ENCODE measurements at places on chromosomes 2 and 18.

- DNase-seq, result no peak
Measured at GRCh38 chr2:219727771-219728429, 100.5 kb downstream of the SLC4A3 start.

GRCh38 chr2:58680755-58681310, 439.7 kb upstream of the FANCL start:
- peak; percentile 11 for DNase-seq

DNA sequence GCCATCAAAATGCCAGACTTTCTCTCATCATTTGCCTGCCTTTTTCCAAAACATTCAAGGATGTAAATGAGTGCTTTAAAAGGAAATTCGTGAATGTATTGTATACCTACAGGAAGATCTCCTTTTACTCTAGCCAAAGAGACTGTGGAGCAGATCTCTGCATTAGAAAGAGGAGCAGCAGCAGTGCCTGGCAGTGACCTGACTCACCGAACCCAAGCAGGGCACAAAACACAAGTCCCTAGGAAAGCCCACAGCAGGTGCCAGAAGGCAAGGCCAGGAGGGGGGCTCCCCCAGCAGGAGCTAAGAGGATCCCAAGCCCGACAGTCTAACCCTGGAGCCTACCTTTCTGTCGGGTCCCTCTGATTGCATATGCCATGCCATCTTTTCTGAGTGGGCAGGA, 47.9 kb downstream of the L3MBTL4 start:
- no peak for DNase-seq

- DNase-seq, result no peak
Measured at GRCh38 chr2:43054367-43054766, 172.0 kb downstream of the ZFP36L2 start.

- DNase-seq, result no peak
Measured at GRCh38 chr2:107412981-107413380, 413.7 kb upstream of the RGPD4 start.

GRCh38 chr2:24490181-24490689, 819 bp upstream of the NCOA1 start:
- DNase-seq, result peak; percentile 10

- no peak for DNase-seq
Measured at GRCh38 chr2:223863491-223863890, 26.1 kb upstream of the AP1S3 start.

DNA sequence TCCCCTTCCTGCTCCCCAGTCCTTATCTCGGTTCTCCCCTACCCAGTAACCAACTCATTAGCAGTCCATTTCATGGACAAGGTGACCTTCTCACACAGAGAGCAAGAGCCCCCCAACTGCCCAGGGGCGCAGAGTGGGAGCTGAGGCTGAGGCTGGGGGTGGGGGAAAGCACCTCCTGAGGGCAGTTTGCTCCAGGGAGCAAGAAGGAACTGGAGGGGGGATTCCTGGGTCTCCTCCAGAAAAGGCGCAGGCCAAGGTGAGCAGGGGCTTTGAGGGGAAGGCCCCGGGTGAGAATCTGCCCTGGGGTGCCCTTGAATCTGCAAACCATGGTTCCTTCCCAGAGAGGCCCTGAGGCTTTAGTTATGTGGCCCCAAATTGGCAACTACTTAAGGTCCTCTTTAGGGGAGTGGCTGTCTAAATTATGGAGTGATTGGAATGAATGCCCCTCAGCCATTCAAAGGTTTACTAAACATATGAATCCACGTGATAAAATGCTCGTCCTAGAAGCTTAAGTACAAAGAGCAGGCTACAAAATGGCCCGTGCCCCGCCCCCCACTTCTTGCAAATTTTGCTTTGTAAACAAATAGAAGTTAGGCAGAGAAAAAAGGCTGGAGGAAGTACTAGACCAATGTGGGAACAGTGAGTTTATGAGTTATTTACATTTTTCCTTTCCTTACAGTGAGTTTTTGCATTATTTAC, 123.5 kb upstream of the HS6ST1 start:
- DNase-seq, result no peak

DNA sequence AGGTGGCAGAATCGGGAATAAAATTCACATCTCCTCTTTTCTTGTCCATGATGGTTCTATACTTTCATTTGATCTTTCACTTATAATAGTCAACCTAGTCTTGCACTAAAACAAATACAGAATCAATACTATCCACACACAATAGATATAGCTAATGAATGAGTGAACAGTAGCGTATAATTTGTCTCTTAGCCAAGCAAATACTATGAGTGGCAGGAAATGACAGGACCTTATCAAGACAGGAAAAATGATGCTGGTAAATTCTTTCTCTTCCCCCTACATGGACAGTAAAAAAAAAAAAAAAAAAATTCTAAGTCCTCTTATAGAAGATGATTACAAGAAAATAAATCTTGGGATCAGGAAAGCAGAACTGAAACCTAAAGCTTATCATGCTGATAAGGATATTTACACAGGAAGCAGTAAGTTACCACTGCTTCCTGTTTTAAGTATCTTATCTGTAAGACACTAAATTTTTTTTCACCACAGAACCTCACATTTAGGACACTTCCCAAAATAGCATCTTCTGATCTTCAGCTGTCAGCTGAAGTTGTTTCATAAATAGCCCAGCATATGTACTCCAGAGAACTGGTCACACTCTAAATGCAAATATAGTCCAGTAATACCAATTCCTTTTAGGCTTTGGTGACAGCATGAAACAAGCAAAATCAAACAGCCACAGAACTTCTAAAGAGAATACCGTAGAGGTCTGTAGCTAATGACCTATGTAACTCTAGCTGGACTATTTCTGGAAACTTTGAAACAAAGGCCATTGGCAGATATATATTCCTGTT, 27.0 kb downstream of the IRS1 start:
- DNase-seq, result peak; percentile 99

- no peak for DNase-seq
Measured at GRCh38 chr2:240512666-240513535, 44.9 kb downstream of the ANKMY1 start.

GRCh38 chr2:114729026-114729425, 286.6 kb downstream of the DPP10 start:
- no peak for DNase-seq

- no peak for DNase-seq
Measured at GRCh38 chr18:28032177-28032576, 144.8 kb downstream of the CDH2 start.

- no peak for DNase-seq
Measured at GRCh38 chr2:26650713-26651469, 9.7 kb upstream of the CIB4 start.

DNA sequence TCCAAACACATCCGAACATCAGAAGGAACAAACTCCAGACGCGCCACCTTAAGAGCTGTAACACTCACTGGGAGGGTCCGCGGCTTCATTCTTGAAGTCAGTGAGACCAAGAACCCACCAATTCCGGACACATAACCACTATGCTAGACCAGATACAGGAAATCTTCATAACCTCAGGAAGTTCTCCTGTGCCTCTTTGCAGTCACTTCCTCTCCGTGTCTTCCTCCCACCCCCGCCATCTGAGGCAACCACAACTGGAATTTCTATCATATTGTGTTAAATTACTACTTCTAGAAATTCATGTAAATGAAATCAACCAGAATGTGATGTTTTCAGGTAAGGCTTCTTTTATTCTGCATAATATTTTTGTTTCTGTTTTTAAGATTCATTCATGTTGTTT, 631.0 kb upstream of the NXPH2 start:
- no peak for DNase-seq

GRCh38 chr2:181876614-181877063, 14.9 kb upstream of the ITPRID2 start:
- DNase-seq, result no peak

- no peak for DNase-seq
Measured at GRCh38 chr2:181172676-181173075, 192.3 kb downstream of the UBE2E3 start.

DNA sequence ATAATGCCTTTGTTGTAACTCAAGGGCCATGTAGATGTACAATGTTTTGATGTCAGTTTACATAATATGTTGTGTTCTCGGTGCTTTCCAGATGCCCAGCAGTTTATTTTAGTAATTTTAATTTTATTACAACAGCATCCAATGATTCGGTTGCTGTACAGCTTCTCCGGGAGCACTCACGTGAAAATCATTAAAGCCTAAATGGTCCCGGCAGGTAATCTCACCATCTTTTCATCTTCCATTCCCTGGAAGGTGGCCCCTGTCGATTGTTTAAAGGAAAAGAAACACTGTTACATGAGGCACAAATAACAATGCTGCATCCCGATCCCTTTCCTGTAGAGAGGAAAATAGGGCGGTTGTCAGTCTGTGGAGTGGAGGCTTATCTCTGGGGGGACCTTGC, 498.1 kb downstream of the SLC4A3 start:
- DNase-seq, result no peak

All from MM.1S (cell line).